Activated naive CD4-positive, alpha-beta T cell (primary cell): ENCODE measurements at places on chromosomes 3 and 15.

DNA sequence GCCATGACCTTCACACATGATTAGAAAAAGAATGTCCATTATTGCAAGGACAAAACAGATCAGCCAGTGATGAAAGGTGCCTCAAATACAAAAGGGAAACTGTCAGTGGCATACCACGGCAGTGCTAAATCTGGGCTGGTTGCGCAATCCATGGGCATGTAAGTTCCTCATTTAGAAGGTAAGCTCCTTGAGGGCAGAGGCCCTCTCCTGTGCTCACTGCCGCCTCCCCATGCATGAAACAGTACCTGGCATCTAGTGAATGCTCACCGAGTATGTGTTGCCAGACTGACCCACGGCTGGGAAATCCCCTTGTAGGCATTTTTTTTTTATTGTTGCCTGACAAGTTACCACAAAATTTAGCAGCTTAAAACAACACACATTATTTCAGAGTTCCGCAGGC is 312.1 kb upstream of the CHRM5 start:
- no peak for DNase-seq

GRCh38 chr3:194043516-194043915 is 92.4 kb upstream of the HES1 start:
- DNase-seq = no peak

DNA sequence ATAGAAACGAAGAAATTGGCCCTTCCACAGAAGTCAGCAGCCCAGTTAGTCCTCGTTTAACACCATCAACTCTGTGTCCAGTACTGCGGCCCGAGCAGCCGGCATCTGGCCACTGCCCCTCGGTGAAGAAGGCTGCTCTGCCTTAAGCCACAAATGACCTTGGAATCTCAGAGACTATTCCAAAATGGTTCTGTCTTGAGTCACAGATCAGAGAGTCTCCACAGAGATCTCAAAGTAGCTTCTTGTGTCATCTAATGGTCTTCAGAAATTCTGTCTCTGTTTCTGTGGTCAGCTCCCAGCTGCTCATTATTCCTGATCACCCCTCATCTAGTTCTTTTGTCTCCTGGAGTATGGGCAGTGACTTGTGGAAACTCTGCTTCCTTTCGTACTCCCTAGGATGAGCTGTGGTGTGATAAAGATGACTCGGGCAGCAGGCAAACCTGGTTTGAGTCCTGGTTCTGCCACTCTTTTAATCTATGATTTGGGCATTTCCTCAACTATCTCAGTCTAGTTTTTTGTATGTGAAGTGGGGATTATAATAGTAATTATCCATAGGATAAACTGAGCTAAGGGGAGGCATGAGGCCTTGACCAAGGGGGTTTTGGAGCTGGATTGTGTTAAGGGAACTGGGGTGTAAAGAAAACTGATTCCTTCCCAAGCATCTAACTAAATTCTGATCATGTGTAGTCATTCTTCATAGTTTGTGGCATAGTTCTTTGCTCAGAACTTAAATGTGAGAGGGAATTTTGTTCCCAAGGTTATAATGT is 22.6 kb downstream of the CRTC3 start:
- DNase-seq = no peak

DNA sequence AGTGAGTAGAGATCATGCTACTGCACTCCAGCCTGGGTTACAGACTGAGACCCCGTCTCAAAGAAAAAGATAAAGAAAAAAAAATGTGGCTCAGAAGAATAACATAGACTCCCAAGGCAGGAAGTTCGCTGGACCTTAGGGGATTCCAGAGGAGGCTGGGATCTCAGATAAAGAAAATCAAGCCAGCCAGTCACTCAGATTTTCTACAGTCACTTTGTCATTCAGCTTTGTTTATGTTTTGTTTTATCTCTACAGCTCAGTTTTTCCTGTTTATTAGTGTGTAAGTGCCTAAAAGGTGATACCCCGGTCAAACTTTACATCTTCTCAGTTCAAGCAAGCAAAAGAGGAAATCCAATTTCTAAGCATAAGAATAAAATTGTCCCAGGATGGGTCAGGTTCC is 6.3 kb downstream of the TMEM202 start:
- no peak for DNase-seq

- DNase-seq = no peak
Observed at GRCh38 chr3:186022931-186023330, 85.1 kb upstream of the TRA2B start.

- DNase-seq = no peak
Observed at GRCh38 chr3:50120364-50121071, 31.8 kb downstream of the RBM5 start.

DNA sequence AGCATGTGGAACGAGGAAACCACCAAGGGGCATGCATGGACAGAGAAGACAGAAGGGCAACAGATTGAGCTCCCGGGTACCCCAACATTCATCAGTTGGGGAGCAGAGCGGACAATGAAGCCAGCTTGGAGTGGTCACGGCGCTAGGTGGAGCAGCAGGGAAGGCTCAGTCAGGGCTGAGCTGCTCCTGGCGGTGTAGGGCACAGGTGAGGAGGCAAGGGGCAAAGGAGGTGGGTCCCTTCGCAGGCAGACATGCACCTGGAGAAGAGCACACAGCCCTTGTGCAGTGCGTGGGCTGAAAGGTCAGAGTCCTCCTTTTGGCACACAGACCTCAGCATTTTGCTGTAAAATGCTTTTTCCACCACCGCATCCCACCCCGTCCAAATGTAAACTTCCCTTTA is 90.0 kb upstream of the SLC6A6 start:
- DNase-seq = no peak

- DNase-seq = no peak
Observed at GRCh38 chr3:190360228-190360627, 27.7 kb upstream of the CLDN16 start.

GRCh38 chr3:177725165-177725564 is 527.9 kb upstream of the TBL1XR1 start:
- no peak for DNase-seq

- DNase-seq = no peak
Observed at GRCh38 chr3:48528754-48529153, 24.8 kb upstream of the SHISA5 start.
